ENCODE measurements at places on chromosomes 1 and 21.
A peak's percentile ranks its signal among the peaks of the same experiment; 100 is the strongest.

DNA sequence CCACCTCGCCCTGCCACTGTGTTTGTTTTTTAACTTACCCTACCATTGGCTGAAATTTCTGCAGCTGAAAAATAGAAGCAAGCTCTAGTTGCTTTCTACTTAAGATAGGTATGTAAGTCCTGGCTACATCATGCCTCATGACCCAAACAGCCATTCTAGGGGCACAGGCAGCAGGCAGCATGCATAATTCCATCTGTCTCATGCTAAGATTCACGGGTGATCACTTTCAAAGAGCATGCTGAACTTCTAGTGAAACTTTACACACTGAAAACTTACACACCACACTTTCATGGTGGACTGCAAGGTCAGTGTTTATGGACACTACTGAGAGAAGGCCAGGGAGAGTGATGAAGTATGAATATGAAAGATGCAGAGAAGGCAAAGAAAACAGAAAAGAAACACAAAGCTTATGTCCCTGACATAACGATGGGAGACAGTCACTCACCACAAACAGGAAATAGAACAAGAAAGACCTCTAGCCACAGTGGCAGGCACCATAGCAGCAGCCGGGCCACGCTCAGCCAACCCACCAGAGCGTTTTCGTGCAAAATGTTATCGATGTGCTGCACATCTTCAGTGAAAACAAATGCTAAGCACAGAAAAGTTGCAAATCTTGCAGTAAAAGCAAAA, 102.3 kb upstream of the TIAM1 start:
- no peak for DNase-seq

- no peak for DNase-seq
These were observed 26.6 kb downstream of the COQ8A start for GRCh38 chr1:226966683-226967082.

- no peak for DNase-seq
These were observed 771 bp downstream of the PACC1 start for GRCh38 chr1:212413902-212414327.

- DNase-seq = no peak
These were observed 373.7 kb upstream of the C1orf174 start for GRCh38 chr1:4273747-4274146.

GRCh38 chr21:31837618-31838390, 35.0 kb upstream of the HUNK start:
- no peak for DNase-seq

- no peak for DNase-seq
These were observed 128.2 kb downstream of the PEX14 start for GRCh38 chr1:10602936-10603335.

GRCh38 chr1:99566290-99567021, 79.5 kb upstream of the PALMD start:
- DNase-seq = no peak

DNA sequence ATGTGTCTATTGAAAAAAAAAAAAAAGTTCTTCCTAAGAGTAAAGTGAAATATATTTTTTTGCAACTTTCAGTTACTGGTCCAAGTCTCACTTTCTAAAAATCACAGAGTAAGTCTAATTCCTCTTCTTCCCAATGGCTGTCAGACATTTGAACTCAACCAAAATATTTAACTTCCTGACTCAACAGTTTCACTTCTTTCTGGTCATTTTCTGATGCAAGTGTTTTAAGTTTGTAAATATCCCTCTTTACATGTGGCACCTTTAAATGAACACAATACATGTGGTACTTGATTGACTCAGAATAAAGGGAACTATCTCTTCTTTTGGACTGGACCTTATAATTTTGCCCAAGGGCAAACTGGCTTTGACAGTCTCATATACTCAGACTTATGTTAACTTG, 76.7 kb downstream of the ASH1L start:
- DNase-seq = no peak

- no peak for DNase-seq
These were observed 14.1 kb downstream of the LDLRAP1 start for GRCh38 chr1:25557543-25557942.

DNA sequence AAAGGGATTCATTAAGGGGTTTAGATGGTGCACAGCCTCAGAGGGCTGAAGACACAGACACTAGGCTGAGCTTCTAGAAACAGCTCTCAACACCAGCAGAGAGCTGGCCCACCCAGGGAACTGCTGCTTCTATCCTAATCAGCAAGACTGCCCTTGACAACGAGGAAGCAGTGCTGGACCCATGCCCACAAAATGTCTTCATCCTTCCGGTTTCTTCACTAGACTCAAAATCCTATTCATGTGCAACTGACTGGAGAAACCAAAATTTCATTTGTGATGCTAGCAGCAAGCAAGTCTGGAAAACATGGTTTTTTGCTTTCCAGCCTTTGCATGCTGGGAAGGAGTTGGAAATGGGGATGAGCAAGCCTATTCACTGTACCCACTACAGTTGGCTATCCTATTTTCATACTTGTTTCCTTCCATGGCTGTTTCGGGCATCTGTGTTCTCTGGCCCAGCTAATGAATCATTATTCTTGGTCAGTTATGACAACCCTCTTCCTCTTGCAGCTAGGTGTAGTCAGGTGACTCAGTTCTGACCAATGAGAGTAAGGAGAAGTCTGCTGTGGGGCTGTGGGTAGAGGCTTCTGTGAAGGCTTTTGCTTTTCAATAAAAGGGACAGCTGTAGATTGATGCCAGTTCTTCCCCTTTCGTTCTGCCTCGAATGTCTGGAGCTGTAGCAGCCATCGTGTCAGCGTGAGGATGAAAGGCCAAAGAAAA, 14.6 kb upstream of the TMEM61 start:
- DNase-seq = no peak

DNA sequence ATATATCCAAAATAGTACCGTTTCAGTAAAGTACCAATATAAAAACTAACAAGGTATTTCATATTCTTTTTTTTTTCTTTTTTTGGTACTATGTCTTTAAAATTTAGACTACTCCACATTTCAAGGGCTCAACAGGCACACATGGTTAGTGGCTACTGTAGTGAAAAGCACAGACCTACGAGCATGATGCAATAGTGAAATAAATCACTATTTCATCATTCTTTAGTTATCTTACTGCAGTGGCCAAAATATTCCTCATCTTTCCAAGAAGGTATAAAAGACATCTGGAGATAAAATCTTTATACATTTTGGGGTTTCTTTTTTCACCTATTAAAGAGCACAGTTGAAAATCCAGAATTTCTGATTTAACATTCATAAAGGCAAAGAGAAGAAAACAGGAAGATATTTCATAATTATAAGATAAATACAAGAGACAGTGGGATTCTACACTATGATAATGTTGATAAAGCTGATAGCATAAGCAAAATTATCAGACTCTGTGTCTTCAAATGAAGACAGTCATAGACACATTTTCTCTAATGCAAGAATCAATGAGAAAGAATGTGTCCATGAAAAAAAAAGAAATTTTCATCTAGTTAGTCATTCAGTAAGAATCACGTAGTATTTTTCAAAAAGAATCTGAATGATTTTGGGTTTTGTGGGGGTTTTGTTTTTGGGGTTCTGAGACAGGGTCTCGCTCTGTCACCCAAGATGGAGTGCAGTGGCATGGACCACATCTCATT, 41.9 kb downstream of the CEP170 start:
- DNase-seq = no peak

GRCh38 chr1:913491-914130, 10.1 kb upstream of the SAMD11 start:
- DNase-seq = no peak

DNA sequence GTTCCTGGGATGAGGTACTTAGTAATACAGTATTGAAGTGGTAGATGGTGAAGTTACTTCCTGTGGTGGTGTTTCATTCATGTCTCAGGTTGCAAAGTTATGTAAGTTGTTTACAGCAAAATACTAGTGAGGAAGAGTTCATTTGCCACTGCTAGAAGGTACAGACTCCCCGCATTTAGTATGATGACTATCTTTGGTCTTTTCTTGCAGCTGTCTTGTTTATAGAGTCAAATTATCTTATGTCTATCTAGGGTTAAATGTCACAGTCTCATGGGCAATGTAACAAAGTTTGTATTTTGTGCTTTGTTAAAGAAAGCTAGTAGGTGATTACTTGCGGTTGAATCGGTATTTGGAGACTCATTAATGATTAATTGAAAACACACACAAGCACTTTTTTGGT, 50.2 kb downstream of the LRRC8D start:
- no peak for DNase-seq

- no peak for DNase-seq
These were observed 1057.9 kb downstream of the AMY1C start for GRCh38 chr1:104807590-104807989.

GRCh38 chr21:43961382-43961909, 50.7 kb upstream of the TRAPPC10 start:
- no peak for DNase-seq

DNA sequence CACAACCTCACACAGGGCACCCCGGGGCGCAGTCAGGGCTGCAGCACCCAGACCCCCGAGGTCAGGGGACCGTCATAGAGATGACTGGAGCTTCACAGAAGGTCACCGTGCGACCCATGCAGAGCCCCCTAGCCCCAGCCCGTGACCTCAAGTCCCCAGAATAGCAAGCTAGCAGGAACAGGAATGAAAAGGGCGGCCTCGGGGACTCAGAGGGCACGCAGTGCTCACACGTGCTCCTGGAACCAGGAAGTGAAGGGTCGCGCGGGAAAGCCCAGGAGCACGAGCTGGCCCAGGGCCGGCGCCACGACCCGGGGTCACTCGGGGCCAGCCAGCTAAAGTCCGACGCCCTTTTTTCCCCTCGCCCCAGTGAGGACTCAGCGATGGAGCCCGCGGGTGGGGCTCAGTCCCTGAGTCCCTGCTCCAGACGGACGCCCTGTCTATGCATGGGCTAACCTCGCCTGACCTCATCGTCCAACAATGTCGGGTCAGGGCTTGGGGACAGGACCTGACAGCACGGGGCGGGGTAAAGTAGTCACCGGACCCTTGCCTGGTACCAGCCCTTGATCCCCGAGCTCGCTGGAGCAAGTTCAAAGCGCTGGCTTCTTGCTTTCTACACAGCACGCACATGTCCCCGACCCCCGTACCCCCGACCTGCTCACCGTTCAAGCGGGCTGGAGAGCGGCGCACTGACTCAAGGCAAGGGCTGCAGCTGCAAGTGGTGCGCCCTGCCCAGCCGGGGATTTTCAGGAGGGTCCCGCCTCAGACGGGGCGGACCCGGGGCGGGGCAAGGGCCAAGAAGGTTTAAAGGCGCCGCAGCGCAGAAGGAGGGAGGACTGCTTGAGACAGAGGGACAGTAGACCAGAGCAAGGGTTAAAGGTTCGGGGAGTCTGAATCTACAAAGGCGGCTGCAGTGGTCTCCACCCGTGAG, at the start of gene TAGLN2:
TAGLN2 (minus strand) TSS at position 717 of the 928 bp plus-strand sequence. CDS start 4,998 bp downstream, outside the sequence.
- DNase-seq = peak; percentile 64

- no peak for DNase-seq
These were observed 48.6 kb upstream of the COL11A1 start for GRCh38 chr1:103156966-103157365.

GRCh38 chr21:17414766-17415165, 98.1 kb upstream of the CXADR start:
- DNase-seq = no peak

DNA sequence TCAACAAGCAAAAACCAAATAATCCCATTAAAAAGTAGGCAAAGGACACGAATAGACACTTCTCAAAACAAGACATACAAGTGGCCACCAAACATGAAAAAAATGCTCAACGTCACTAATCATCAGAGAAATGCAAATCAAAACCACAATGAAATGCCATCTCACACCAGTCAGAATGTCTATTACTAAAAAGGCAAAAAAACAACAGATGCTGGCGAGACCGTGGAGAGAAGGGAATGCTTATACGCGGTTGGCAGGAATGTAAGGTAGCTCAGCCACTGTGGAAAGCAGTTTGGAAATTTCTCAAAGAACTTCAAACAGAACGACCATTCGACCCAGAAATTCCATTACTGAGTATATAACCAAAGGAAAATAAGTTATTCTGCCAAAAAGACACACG, 145.1 kb upstream of the EDN2 start:
- DNase-seq = no peak

DNA sequence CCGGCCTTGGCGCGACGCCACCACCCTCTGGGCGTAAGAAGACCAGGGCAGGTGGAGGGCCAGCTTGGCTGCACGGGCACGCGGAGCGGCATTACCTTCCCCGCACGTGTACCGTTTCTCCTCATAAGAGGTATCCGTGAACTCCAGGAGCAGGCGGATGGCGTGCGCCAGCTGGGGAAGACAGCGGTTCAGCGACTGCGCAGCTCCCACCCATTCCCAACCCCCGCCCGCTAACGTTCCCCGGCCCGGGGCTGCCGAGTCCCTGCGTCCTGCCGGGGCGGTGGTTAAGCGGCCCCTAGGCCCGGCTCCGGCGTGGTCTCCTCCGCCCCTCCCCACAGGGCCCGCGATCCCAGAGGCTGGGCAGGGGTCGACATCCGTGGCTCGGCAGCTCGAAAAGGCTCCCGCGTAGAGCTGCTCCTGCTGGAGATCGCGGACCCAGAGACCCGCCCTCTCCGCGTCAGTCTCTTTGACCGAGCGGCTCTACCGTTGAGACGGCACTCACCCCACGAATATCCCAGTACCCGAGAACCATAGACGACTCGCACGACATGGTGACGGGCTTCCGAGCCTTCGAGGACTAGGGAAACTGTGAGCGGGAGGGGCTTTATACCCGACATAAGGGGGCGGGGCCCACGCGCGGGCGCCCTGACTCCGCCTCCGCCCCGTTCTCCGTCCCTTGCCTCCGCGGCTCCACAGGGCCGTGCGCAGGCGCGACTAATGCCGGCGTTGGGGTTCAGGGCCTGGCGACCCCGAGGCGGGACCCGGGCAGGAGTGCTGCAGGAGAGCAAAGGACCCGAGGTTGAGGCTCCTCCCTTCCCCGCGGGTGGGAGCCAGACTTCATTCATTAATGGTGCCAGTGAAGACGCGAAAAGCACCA, 862 bp downstream of the GSTM3 start:
- DNase-seq = peak; percentile 75

- no peak for DNase-seq
These were observed 93.8 kb downstream of the COQ8A start for GRCh38 chr1:227033880-227034279.

GRCh38 chr1:147086129-147086528, 86.1 kb downstream of the PRKAB2 start:
- DNase-seq = no peak

- no peak for DNase-seq
These were observed 55.3 kb upstream of the SIM2 start for GRCh38 chr21:36643374-36644250.

DNA sequence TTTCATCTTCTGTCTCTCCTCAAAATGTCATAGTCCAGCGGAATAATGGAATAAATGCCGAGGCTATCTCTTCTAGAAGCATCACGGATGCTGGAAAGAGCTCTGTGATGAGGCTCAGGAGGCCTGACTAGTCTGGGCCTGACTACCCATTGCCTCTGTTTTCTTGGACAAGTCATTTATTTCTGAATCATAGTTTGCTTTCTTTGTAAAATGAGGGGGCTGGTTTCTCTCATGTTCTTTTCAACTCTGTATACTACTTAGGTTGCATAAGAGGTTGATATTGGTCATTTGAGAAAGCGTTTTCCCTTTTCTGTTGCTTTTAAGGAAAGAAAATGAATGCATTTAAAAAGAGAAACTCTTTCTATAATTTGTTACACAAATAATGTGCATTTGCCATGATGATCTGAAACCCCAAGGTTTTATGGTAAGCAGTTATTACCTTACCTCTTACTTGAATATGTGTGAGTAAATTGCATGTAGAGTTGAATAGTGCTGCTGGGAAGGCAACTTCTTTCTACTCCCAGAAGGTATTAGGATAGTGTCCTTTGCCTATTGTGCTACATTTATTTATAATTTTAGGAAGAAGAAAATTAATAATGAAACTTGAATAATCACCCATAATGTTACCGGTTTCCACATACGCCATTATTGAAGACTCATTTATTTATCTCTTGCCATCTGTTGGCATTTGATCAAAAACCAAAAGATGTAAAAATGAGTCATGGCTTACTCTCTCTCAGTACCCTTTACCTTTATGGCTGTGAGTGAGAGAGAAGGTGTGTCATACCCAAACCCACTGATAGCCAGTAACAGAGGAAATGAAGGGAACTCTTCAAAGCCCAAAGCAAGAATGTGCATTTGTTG, 179.1 kb downstream of the FASLG start:
- no peak for DNase-seq

Data from hypothalamus (tissue), 51 donors.